ENCODE measurements at places on chromosomes 16 and 17. TPM values are rescaled to one million over a fixed set of nuclear protein-coding genes. Genes with fewer than 3 reads are reported as not detected.

DNA sequence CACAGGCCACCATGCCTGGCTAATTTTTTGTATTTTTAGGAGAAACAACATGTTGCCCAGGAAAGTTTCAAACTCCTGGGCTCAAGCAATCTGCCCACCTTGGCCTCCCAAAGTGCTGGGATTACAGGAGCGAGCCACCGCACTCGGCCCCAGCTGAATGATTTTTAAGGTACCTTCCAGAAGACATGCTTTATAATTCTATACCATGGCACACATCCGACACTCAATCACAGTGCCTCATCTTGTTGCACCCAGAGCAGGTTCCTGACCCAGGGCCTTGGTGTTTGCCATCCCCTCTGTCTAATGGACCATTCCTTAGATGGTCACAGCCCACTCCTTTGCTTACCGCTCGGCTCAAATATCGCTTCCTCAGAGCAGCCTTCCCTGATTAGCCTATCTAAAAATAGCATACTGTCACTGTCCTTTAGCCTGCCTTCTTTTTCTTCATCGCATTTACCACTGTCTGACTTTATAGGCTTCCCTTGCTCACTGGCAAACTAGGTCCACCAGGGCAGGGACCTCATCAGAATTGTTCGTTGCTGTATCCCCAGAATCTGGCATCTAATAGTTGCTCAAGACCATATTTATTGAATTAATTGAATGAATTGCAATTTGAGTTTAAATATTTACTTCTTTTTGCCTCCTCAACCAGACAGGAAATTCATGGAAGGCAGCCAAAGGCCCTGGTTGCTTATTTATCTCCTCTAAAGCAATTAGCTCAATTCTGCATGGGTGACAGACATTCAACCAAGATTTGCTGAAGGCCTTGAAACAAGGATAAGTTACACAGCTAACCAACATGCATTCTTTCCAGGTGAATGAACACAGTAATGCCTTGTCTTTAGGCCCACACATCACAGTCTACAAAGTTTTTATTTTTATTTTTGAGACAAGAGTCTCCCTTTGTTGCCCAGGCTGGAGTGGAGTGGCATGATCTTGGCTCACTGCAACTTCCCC lies 6.3 kb upstream of the TENT4B start:
- DNase-seq, result no peak

FNDC8 gene
- total RNA-seq, result not detected

DNA sequence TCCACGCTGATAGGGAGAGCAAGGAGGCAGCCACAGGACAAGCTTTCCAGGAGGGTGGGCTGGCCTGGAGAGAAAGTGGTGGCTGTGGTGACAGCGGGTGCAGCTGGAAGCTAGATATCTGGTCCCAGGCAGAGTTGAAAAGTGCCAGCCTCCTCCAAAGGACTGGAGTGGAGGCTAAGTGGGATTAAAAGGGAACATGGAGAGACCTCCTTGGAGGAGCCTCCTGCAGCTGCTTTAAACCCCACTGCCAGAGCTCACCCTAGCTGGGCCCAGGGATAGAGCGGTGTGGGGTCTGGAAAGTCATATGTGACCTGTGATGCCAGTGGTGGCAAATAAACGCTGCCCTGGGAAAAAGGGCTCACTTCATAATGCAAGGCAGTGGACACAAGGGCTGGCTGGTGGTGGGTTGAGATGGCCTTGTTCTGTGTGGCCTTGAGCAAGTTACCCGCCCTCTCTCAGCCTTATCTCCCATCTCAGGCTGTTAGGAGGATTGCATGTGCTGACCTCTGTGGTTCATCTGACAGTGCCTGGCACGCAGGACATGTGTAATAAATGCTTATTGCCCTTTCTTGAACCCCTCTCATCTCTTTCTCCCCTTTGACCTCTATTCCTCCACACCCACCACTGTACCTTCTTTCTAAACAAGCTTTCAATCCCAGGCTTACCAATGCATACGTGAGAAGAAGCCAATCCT lies 61.0 kb upstream of the LGALS9 start:
- no peak for DNase-seq

DNA sequence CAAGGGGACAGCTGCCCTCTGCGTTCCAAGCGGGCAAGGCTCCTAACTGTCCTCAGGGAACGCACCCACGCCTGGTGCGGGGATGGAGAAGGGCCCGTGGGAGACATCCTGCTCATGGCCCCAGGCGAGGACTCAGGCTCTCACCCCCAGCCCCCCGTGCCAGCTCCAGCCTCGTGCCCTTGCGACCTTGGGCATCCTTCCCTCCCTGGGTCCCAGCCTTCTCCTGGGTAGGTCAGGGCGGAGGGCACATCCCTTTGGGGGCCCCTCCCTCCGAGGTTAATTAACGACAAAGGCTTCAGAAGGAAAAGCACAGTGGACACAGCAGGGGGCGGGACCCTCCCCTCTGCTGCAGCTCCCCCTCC lies 3.0 kb downstream of the PGAP6 start:
- no peak for DNase-seq

IL21R gene
- total RNA-seq, result 0.33 TPM

DNA sequence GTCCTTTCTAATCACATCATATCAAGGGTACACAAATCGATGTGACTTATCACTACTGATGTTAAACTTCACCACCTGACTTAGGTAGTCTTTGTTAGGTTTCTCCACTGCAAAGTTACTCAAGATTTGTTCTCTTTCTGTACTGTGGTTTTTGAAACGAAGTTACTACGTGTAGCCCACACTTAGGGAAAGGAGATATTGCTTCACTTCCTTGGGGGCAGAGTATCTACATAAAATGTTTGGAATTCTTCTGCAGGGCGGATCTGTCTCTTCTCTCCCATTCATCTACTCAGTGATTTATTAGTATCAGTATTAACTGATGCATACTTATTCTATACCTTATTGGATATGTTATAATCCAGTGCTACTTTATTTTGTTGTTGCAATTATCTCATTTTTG lies 403.6 kb upstream of the MON1B start:
- DNase-seq, result no peak

- DNase-seq, result no peak
Measured at GRCh38 chr16:17936766-17937402, 399.7 kb downstream of the NPIPA8 start.

DNA sequence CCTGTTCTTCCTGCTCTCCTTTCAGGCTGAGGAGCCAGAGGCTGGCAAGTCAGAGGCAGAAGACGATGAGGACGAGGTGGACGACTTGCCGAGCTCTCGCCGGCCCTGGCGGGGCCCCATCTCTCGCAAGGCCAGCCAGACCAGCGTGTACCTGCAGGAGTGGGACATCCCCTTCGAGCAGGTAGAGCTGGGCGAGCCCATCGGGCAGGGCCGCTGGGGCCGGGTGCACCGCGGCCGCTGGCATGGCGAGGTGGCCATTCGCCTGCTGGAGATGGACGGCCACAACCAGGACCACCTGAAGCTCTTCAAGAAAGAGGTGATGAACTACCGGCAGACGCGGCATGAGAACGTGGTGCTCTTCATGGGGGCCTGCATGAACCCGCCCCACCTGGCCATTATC lies 25.6 kb upstream of the LGALS9 start:
- no peak for DNase-seq

DNA sequence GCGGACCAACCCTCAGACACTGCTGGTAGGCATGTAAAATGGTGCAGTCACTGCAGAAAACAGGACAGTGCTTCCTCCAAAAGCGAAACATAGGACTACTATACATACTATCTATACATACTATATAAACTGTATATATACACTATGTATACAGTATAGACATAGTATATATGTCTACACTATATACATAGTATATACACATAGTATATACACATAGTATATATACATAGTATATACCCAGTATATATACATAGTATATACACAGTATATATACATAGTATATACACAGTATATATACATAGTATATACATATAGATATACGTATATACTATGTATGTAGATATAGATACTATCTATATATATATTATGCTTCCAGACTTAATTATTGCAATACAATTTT lies 6.4 kb upstream of the USP36 start:
- no peak for DNase-seq

- DNase-seq, result no peak
Measured at GRCh38 chr16:1902547-1903219, 15.5 kb downstream of the HS3ST6 start.

TNFRSF12A gene
- total RNA-seq, result 4.3 TPM

DNA sequence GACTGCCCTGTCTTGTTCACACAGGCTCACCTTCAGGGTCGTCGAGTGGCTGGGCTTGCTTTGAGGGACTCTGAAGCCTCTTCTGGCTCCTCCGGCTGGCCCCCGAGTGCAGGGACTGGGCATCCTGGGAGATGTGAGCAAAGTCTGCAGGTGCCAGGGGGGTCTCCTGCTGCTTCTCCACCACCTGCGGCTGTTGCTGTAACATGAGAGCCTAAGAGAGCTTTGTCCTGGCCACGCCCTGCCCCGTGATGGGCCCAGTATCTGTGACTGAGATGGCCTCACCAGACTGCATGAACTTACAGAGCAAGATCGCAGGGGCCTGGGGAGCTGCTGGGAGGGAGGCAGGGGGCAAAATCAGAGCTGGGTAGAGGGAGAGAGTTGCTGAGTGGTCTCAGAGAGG lies 12.5 kb downstream of the ERN2 start:
- no peak for DNase-seq

DNA sequence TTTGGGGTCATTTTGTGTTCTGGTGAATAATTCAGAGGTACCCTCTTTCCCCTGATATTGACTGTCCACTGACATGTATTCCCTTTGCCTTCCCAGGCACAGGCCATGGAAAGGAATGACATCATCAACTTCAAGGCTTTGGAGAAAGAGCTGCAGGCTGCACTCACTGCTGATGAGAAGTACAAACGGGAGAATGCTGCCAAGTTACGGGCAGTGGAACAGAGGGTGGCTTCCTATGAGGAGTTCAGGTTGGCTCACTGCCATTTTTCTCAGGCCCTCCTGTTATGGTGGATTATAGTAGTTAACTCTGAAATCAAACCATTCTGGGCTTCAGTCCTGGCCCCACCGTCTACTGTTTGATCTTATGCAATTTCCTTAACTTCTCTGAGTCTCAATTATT lies 1.6 kb upstream of the EFTUD2 start:
- DNase-seq, result no peak

DNA sequence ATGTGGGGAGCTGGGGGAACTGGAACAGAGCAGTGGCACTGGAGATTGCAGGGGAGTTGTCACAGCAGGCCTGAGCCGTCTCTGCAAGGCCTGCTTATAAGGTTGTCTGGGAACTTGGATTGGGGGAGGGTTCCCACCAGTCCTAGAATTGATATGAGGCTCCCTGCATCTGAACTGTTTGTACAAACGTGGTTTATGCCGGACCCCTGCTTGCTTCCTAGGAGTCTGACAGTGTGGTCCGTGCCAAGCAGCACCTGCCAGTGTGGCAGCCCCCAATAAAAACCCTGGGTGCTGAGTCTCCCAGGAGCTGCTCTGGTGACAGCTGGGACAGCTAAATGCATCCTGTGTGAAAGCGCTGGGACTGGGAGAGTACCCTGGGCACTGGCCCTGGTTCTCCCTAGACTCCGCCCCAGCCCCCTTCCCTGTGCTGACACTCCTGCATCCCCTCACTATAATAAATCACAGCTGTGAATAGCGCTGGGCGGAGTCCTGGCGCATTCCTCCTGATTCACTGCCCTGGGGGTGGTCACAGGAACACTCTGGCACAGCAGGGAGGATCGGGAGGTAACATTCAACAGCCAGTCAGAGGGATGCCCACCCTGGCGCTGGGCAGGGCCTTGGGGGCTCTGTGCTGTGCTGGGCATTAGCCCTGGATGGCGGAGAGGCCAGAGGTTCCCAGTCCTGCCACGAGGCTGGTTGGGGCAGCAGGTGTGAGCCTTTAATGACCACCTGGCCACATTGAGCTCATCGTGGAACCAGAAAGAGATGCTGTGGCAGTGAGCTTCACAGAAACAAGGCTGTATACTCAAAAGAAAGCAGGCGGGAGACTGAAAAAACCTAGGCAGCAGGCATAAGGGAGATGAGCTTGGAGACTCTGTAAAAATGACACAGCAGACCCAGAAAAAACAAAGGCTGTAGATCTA lies 45.6 kb downstream of the RMI2 start:
- no peak for DNase-seq

FBXL16 gene
- 0.30 TPM for total RNA-seq

DNA sequence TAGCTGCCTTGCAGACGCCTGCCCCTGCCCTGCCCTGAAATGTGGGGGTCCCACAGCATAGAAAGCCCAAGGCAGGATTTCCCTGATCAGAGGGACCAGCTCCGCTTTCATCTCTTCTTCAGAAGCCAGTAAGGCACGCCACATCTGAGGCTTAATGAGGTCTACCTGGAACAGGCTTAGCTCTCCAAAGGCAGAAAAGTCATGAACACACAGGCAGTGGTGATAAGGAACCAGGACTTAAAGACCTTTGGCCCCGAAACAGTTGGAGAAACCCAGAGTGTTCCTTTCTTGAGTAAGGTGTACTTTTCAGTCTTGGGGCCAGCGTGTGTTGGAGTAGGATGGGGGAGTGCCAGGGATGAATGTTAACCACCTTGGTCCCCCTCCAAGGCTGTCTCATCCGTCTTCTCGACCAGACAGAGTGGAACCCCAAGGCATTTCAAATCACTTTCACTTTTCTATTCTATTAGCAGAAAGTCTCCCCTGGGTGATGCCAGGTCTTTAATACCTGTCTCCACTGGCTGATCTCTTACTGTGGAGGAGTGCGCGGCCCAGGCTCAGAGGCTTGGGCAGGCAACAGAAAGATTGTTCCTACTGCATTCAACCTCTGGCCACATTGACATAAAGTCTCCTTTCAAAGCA lies 43.9 kb downstream of the TMEM186 start:
- DNase-seq, result no peak

- no peak for DNase-seq
Measured at GRCh38 chr17:3690094-3690715, 5.8 kb downstream of the P2RX5 start.

DNA sequence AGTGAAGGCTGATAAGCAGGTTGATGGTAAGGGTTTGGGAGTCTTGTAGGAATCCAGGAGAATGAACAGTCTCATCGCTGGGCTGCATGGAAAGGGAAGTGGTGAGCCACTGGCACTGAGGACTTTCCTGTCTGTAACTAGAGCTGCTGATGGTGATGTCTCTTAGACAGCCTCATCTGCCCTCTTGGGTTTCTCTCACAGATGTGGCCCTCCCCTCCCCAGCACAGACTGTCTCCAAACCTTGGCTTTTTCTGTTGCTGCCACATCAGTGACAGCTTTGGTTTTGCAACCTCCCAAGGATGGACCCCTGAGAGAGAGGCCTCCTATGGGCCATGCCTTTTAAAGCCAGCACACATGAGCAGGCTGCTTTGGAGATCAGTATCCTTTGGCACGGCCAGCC lies 16.9 kb downstream of the PLCG2 start:
- no peak for DNase-seq

GRCh38 chr16:1477033-1477432 lies 2.2 kb upstream of the CLCN7 start:
- DNase-seq, result no peak

TBC1D3D gene
- total RNA-seq, result 0.33 TPM

All from left lobe of liver (tissue), 2 donors.